ENCODE measurements at places on chromosomes 6 and 20. TPM values are rescaled to one million over a fixed set of nuclear protein-coding genes. Genes with fewer than 3 reads are reported as not detected.
A peak's percentile ranks its signal among the peaks of the same experiment; 100 is the strongest.

GRCh38 chr6:87165185-87165584 lies 9.8 kb downstream of the ZNF292 start:
- DNase-seq = no peak

DNA sequence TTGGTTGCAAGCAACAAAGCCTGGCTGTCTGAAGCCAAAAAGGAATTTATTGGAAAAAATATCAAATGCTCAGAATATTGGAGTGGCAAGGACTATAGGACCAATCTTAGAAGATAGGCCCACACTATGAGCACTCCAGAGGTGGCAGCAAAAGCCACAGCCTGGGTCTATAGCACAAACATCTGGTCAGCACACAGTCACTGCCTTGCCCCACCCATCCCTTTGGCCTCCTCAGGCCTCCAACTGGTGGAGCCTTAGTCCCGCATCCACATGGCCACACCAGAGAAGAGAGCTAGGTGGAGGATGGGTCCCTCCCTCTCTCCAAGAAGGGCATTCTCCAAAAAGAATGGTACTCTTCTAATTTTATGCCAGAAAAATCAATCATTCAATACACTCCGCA lies 14.0 kb downstream of the NUDT3 start:
- DNase-seq = no peak

AGPAT1 gene
- 12.9 TPM for total RNA-seq

DNA sequence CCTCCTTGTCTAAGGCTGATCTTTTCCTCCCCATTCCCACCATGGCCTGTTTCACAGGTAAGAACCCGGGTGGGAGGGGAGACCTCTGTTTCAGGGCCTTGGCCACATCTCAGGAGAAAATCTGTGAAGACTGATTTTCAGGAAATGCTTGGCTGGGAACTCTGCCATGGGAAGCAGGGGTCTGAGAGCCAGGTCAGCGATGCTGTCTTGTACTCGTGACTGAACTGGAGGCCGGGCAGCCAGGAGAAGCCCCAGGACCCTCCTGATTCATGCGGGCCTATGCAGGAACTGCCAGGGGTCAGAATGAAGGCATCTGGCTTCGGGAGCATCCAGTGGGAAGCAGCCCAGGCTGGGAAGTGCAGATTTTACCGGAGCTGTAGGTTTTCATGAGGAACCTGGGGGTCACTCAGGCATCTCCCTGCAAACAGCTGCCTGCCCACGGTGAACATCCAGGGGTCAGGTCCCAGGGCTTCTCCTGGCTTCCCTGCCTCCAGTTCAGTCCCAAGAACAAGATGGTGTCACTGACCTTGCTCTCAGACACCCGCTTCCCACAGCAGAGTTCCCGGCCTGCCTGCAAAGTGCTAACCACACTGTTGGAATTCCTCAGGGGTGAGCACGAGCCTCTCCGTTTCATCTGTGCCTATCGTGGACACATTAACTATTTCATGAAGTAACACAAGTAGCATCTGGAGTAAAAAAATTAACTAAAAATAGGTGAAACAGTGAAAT lies 90.2 kb upstream of the SULF2 start:
- peak; percentile 32 for DNase-seq

DNA sequence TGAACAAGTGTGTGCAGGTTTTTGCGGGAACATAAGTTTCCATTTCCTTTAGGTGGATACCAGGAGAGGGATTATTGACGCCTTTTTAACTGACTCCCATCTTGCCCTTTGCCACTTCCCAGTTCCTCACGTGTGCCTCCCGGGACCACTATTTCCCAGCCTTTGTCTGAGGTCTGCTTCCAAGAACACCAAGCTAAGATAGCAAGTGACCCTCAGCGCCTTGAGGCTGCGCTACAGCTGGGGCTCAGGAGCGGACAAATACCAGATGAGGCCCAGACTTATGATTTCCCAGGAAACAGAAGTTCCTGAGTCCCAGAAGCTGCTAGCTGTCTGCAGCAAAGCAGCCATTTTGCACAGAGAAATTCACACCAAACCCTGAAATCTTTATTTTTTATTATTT lies 216.7 kb downstream of the SYNDIG1 start:
- DNase-seq = no peak

CLPSL2 gene
- total RNA-seq = not detected

DNA sequence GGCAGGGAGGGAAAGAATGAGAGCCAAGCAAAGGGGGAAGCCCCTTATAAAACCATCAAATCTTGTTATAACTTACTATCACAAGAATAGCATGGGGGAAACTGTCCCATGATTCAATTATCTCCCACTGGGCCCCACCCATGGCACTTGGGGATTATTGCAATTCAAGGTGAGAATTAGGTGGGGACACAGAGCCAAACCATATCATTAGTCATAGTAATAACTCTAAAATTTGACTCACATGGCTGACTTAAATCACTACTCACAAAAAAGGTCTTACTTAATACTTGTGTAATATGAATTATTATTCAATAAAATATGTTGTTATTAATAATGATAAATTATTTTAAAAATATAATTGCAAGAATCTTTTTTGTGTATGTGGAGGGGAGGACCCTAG lies 178.1 kb upstream of the TCF21 start:
- DNase-seq = no peak

DNA sequence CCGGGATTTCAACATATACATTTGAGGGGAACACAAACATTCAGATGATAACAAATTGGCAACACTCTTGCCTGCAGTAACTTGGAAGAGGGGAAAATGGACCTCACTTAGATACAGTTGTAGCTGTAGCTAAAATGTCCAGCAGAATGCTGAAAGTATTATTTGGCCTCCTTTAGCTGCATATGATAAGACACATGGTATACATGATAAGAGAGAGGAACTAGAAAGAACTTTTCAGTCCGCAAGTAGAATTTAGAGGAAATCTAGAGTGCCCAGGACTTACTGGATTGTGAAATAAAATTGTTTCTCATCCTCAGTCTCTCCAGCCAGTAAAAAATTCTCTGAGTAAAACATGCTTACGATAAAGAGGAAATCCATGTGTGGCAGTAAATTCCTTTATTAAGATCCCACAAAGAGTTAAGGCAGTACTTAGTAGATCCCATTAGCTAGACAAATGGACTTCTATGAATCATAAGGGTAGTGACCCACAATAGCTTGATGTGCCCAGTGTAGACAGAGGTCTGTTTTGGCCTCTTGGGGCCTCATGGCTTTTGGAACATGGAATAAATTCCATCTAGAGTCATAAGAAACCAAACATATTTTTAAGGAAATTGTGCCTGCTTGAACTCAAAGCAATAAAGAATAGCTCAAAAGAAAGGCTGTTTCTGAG lies 87.9 kb upstream of the RBM24 start:
- DNase-seq = no peak
